Small intestine (tissue), 16 donors: ENCODE measurements at places on chromosomes 5 and 9.

DNA sequence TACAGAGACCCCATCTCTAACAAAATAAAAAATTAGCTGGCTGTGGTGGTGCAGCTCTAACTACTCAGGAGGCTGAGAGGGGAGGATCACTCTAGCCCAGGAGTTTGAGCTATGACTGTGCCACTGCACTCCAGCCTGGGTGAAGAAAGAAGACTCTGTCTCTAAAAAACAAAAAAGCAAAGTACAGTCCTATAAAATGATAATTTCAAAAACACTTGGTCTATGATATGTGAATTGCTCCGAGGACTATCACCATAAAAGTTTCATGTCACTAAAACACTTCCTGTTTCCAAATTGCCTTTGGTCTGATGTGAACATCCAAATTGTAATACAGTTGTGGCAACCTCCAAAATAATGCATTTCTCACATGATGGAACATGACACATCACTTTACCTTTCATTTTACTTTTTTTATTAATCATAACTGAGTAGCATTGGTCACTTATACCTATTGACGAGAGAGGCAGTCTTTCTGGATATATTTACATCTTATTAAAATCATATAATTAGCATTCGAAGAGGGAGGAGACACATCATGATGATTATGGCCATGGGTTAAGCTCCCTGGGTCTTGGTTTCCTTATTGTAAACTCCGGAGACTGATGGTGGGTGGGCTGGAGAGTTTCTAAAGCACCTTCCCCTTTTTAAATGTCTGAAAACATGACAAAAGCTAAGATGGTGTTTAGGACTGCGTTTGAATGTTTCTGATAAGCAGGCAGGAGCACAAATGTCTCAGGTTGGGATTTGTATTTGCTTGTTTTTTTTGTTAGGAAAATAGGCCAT, 25.8 kb upstream of the CD180 start:
- no peak for DNase-seq

DNA sequence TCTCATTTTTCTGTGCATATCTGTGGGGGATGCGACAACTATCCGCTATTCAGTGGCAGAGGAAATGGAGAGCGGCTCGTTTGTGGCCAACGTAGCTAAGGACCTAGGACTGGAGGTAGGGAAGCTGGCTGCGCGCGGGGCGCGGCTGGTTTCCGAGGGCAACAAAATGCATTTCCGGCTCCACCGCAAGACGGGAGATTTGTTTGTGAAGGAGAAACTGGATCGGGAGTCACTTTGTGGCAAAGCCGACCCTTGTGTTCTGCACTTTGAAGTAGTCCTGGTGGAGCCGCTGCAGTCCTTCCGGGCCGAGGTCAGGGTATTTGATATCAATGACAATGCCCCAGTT, 320 bp downstream of the PCDHB1 start:
- DNase-seq, result no peak

- no peak for DNase-seq
These were observed 19.8 kb downstream of the STRBP start for GRCh38 chr9:123248630-123249029.

DNA sequence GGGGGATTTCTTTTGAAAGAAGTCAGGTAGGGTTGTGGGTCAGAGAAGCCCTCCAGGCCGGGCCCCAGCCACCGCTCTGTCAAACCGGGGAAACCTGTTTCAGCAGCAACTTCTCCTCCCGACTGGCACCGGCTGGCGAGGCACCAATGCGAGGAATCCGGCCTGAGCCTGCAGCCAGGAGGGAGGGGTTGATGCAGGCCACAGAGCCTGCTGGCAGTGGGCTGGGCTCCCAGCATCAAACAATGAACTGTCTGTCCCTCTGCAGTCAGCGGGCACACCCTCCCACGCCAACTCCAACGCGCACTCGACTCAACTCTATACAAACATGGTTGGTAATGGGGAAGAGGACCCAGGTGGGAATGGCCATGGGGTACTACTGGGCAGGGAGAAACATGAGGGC, 12.1 kb downstream of the PCDH1 start:
- peak; percentile 74 for DNase-seq

DNA sequence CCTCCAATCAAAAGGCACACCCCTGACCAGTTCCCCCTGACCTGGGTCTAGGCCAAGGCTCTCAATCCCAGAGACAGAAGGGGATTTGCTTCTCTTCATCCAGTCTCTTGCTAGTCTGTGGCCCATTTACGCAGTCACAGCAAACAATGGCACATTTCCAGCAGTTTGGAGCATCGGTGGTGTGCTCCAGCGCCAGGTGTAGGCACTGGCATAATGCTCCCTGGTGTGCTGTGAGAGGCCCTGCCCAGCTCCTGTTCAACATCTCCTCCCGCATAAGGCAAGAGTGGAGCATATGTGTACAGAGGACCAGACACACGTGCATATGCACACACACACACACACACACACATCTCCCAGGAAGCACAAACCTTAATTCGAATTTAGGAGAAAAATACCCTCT, 79.5 kb upstream of the ERCC6L2 start:
- no peak for DNase-seq

GRCh38 chr9:87635656-87636501, 90.0 kb upstream of the CTSL start:
- no peak for DNase-seq
